Stimulated activated CD8-positive, alpha-beta memory T cell treated with anti-CD3 and anti-CD28 coated beads, Interleukin-7, amount 100 ng/mL, for 24 hours (primary cell): ENCODE measurements at places on chromosomes 13 and 19.

GRCh38 chr13:79352107-79352506 lies 53.9 kb downstream of the RBM26 start:
- no peak for DNase-seq

DNA sequence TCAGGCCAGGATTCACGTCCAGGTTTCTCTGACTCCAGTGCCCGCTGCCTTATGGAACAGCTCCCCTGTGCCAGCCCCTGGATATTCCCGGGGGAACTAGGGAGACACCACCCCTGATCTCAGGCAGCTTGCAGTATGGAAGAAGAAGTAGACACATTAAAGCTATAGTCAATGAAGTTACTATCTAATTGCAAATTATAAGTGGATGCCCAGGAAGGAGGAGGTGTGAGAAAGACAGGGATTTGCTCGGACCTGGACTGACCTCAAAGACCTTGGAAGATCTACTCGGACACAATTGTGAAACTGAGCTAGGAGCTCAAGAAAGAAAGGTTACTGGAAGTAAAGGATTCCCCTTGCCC lies 10.4 kb downstream of the SIGLEC11 start:
- DNase-seq: no peak

DNA sequence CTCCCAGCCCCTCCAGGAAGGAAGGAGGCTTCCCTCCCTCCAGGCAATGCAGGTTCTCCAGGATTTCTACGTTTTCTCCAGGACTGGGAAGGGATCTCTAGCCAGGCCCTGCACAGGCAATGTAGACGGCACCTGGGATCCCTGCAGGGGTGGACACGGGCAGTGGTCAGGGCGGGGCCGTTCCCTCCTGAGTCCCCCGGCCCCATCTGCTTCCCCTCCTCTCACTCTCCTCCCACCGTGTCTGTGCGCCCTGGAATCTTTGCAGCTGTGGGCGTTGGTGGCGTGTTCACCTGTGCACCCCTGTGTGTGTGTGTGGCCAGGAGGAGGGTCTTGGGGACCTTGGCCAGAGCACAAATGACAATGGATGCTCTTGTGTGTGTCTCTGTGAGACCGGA lies 10.0 kb downstream of the NRTN start:
- DNase-seq: no peak

DNA sequence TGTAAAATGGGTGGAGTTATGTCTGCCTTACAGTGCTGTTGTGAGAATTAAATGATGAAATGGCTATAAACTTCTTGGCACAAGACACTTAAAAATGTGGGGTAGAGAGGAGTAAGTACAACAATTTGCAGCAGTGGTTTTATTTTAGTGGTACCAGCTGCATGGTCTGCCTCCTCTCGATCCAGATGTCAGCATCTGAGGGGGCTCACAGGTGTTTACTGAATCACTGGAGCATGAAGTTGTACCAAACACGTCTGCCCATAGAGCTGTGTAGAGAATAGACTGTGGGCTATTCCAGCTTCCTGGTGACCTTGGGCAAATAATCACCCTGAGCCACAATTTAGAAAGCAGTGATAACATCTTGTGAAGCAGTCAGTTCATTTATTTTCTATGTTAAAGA lies 11.1 kb downstream of the SLC10A2 start:
- no peak for DNase-seq

DNA sequence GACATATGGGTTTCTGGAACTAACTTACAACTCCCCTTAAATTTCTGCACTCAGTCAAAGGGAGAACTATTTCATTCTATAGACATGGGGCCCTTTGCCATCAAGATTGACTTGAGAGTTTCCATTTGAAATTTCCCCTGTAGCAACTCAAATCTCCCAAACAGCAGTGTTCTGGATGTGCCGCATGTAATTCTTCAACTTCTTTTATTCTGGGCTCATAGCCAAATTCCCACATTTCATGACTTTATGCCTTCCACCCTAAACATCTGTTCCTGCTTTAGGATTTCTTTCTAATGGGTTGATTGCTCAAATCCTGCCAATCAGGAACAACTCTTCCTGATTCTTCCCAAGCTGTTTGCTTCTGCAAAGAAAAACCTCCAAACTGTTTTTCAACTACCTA lies 336.0 kb downstream of the TBC1D4 start:
- DNase-seq: no peak

DNA sequence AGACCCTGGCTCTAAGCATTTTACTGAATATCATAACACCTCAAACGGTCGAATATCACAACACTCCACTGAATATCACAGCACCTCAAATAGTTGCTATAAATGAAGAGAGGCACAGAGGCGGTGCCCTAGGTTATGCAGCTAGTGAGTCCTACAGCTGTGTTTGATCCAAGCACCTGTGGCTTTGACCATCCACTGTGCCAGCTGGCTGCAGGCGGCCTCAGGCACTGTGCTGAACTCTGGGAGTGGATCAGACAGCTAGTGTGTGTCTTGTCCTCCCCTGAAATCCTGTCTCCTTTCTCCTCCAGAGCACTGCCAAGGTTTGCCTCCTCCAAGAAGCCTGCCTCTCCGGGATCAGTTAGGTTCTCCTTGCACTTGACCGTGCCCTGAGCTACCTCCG lies 7.3 kb downstream of the NOSIP start:
- DNase-seq: no peak

DNA sequence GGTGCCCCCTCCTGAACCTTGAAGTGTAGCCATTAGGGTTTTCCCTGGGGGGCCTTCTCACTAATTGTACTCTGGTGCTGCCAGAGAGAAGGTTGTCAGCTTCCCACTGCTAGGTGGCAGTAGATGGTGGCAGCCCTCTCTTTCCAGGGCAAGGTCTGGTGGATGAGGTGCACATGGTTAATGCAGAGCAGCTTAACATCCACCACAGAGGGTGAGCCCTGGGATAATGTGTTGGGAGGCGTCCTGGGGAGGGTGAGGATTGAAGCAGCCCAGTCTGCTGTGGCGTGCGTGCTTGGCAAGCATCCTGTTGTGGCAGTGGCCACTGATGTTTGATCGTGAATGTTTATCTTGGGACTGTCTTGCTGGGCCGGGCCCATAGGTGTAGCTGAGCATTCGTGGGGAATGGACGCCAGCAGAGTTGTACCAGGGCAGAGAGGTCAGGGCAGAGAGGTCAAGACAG lies 5.8 kb downstream of the EGLN2 start:
- no peak for DNase-seq

- DNase-seq: no peak
Measured at GRCh38 chr13:20359335-20359734, 127.2 kb upstream of the GJB6 start.

GRCh38 chr13:108786456-108787200 lies 157.2 kb downstream of the MYO16 start:
- no peak for DNase-seq

DNA sequence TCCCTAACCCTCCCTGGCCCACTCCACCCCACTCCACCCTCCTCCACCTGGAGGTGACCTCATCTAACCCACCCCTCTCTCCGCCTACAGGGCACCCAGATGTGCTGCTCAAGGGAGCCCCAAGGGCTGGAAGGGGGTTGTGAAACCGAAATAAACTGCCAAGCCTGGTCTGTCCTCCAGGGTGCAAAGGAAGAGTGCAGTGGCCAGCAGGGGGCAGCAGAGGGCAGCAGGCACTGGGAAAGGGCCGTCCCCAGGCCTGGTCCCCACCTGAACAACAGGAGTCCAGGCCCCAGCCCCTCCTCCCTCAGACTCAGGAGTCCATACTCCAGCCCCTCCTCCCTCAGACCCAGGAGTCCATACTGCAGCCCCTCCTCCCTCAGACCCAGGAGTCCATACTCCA lies 8.4 kb upstream of the BCAM start:
- DNase-seq: peak; percentile 68

- no peak for DNase-seq
Measured at GRCh38 chr19:29315556-29316190, 102.7 kb upstream of the UQCRFS1 start.

GRCh38 chr13:29704648-29705047 lies 109.2 kb upstream of the SLC7A1 start:
- DNase-seq: no peak

DNA sequence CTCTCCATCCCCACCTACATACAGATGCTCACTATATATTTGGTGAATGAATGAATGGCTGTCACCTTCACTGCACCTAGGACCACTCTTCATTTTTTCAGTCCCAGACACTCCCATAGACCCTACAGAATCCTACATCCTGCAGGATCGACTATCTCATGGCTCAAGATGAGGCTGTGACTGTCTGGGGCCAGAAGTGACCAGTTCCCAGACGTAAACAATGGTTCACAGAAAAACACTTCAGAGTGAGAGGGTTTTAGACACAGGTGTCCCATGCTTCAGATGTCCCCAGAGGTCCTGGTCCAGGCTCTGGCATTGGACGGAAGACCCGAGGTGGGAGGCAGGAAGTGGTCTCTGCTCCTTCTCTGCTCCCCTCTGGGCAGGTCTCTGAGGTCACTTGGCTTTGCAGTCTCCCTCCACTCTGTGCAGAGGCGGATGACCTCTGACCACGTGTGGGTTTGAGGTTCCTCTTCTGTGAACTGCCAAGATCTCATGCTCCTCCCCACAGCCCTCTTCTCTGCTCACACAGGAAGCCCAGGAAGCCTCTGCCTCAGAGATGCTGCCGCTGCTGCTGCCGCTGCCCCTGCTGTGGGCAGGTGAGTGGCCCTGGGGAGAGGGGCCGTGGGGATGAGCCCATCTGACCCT lies 24.9 kb downstream of the SIGLEC7 start:
- DNase-seq: no peak

DNA sequence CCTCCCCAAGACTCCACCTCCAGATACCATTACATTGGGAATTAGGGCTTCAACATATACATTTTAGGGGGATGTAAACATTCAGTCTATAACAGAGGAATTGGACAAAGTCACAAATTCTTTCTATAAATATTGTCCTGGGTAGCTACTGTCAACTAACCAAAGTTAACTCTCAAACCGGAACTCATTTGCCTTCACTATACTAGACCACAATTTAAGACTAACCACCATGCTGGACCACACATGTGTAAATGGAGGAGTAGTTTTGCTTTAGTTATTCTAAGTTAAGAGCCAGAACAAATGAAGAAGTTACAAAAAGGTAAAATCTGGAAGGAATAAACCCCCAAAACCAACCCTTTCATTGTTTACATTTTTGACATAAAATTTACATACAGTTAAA lies 222.8 kb downstream of the NDFIP2 start:
- no peak for DNase-seq

- DNase-seq: no peak
Measured at GRCh38 chr13:97249093-97249795, 27.1 kb downstream of the MBNL2 start.

DNA sequence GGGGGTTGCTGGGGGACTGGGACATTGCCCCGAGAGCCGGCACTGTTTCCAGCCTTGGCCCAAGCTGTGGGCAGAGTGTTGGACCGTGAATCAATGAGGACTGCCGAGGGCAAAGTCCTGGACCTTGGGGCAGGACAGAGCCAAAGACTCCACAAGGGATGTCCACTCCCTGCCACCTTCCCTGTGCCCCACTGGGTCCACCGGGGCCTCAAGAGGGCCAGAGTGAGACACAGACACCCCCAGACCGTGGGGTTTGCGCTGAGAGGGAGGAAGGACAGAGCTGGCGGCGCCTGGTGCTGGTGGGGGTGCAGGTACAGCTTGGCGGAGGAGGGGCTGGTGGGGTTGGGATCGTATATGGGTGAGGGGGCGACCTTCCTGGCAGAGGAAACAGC lies 11.8 kb downstream of the MAST3 start:
- no peak for DNase-seq

DNA sequence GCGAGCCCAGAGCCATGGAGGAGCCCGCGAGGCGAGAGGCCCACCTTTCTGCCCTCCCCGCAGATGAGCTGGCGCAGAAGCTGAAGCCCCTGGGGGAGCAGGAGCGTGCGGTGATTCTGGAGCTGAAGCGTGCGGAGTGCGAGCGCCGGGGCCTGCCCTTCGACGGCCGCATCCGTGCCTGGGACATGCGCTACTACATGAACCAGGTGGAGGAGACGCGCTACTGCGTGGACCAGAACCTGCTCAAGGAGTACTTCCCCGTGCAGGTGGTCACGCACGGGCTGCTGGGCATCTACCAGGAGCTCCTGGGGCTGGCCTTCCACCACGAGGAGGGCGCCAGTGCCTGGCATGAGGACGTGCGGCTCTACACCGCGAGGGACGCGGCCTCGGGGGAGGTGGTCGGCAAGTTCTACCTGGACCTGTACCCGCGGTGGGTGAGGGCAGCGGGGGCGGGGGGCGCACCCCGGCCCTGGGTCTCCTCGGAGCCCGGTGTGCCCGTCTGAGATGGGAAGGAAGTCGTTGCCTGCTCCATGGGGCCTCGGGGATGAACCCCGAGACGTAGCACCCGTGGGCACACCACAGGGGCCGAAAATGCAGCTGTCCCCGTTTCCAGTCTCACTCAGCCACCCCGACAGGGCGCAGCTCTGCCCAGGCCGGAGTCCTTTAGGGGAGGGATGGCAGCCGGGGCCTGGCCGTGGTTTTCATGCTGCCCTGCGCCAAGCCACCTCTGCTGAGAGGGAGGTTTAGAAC lies 12.1 kb upstream of the ZNF554 start:
- DNase-seq: no peak

DNA sequence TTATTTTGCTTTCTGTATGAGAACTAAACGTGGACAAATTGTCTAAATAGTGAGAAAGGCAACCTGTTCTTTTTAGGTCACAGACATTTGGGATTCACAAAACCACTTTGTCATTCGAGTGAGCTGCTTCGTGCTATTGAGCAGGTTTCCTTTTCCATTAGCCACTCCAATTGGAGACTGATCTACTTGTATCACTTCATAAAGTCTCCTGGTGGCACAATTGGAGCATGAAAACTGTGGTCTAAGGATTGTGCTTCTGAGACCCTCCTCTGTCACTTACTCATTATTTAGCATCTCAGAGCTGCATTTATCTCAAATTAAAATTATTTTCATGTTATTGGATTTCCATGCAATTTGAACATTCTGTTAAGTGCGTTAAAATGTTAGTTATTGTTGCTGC lies 397.7 kb downstream of the TDRD3 start:
- no peak for DNase-seq

DNA sequence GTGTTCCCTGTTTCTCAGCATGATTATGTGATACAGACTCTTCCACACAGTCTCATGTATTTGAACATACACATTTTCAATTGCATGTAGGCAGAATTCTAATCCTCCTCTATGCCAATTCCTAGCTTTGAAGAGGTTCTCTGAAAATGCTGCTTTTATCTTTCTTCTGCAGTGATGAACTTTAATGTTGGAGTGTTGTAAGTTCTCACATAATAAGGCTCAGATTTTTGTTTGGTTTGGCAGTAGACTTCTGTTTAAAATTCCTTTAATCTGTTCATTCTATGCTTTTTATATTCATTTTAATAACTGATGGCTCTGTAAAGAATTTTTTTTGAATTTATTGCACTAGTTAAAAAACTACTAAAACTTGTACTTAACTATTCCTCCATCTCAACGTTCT lies 225.8 kb downstream of the GGACT start:
- DNase-seq: no peak

DNA sequence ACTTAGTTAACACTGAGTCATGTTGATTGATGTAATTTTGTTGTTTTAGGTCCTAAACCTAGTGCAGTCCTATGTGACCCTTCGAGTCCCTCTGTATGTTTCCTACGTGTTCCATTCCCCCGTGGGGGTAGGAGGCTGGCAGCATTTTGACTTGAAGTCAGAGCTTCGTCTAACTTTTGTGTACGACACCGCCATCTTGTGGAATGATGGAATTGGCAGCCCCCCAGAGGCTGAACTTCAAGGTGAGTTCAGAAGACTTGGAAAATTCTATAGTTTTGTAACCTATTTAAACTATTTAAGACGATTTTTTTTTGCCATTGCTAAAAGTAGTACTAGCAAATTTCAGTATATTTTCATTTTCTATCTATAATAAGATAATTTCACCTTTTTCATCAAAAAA lies 117.9 kb downstream of the STOML3 start:
- DNase-seq: no peak

- no peak for DNase-seq
Measured at GRCh38 chr13:40275155-40275554, 391.3 kb downstream of the FOXO1 start.

- no peak for DNase-seq
Measured at GRCh38 chr19:37953171-37953917, 46.3 kb downstream of the SIPA1L3 start.
